ENCODE measurements at places on chromosomes 2 and 18. TPM values are rescaled to one million over a fixed set of nuclear protein-coding genes. Genes with fewer than 3 reads are reported as not detected.

The NTSR2 gene
- total RNA-seq: not detected

The AGXT gene
- not detected for total RNA-seq

The DSG2 gene
- not detected for total RNA-seq

The RSAD2 gene
- 1.5 TPM for total RNA-seq

The SPC25 gene
- 0.22 TPM for total RNA-seq

The UGT1A4 gene
- not detected for total RNA-seq

The NOSTRIN gene
- not detected for total RNA-seq

The KCNJ3 gene
- 0.58 TPM for total RNA-seq

The GALNT5 gene
- not detected for total RNA-seq

The CCDC141 gene
- total RNA-seq: 47.5 TPM

The FAM237A gene
- not detected for total RNA-seq

The REG3G gene
- not detected for total RNA-seq

The SEC11C gene
- 69.8 TPM for total RNA-seq

The MLPH gene
- not detected for total RNA-seq

The C2orf42 gene
- 42.9 TPM for total RNA-seq

The ANKRD12 gene
- 183 TPM for total RNA-seq

The CCBE1 gene
- total RNA-seq: not detected

Data from B cell (primary cell).